ENCODE measurements at places on chromosomes 5 and 9. TPM values are rescaled to one million over a fixed set of nuclear protein-coding genes. Genes with fewer than 3 reads are reported as not detected.
A peak's percentile ranks its signal among the peaks of the same experiment; 100 is the strongest.

DNA sequence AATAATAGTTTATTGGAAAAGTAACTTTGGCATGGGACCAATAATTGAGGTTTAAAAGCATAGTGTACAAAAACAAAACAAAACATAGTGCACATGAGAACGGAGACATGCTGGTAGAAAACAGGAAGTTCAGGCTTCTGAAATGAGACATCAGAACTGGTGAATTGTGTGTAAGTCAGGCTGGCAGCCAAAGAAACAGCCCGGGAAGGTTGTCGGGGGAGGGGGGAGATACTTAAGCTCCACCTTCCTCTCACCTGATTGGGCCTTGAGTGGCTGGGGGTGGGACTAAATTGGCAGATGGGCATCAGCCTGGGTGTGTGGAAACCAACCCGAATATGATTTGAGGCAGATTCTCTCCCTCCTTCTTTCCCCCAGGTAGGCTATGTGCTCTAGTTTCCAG, 256.3 kb downstream of the SMARCA2 start:
- peak; percentile 26 for DNase-seq

- peak; percentile 37 for DNase-seq
Observed at GRCh38 chr9:3858961-3859360, 333.2 kb upstream of the RFX3 start.

Gene SHC3
- total RNA-seq: 0.63 TPM

DNA sequence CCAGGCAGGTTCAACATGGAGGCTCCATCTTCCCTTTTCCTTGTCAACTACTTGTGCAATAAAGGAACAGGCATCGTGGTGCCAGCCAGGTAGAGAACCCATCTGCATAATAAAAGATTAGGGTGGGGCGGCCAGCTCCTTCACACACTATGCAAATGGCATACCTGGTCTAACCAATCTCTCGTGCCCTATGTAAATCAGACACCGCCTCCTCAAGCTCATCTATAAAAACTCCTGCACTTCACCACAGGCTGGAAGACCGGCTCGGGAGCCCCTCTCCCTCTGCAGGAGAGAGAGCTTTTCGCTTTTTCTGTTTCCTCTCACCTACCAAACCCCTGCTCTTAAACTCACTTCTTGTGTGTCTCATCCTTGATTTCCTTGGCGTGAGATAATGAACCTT, 244.3 kb upstream of the PUM3 start:
- DNase-seq: no peak

Gene CEL
- 0.22 TPM for total RNA-seq

DNA sequence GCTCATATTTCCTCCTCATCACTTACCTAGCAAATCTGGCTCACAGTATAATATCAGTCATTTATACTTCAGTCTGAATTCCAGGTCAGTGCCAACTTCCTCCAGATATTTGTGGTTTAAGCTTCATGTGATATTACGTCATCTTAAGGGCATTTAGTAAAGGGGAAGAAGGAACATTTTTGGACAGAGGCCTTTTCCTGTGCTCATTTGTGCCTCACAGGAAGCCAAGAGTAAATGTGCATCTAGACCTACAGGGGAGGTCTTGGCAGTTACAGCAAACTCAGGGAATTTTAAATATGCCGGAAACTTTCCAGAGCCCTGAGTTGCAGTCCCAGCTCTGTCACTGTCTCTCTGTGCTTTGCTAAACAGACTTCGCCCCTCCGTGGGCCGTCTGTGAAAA, 12.3 kb upstream of the KCNIP1 start:
- DNase-seq: peak; percentile 95
